ENCODE measurements at places on chromosomes 6 and 20. TPM values are rescaled to one million over a fixed set of nuclear protein-coding genes. Genes with fewer than 3 reads are reported as not detected.

DNA sequence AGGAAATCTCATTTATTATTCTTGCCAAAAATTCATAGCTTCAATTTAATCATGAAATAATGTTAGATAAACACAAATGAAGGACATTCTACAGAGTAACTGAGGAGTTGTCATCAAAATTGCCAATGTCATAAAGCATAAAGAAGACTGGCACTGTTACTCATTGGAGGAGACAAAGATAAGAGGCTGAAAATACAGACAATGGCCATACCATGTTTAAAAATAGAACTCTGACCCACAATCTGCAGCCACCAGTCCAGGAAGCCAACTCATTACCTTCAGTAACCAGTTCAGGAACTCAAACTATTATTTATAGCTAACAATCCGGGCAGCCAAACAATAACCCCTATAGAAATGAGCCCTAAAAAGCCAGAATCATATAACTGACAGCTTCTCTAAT, 795.6 kb downstream of the TENT5A start:
- DNase-seq = no peak

DNA sequence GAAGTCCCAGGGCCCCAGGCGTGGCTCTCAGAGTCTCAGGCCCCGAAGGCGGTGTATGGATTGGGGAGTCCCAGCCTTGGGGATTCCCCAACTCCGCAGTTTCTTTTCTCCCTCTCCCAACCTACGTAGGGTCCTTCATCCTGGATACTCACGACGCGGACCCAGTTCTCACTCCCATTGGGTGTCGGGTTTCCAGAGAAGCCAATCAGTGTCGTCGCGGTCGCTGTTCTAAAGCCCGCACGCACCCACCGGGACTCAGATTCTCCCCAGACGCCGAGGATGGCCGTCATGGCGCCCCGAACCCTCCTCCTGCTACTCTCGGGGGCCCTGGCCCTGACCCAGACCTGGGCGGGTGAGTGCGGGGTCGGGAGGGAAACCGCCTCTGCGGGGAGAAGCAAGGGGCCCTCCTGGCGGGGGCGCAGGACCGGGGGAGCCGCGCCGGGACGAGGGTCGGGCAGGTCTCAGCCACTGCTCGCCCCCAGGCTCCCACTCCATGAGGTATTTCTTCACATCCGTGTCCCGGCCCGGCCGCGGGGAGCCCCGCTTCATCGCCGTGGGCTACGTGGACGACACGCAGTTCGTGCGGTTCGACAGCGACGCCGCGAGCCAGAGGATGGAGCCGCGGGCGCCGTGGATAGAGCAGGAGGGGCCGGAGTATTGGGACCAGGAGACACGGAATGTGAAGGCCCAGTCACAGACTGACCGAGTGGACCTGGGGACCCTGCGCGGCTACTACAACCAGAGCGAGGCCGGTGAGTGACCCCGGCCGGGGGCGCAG, at the start of gene HLA-A:
Gene HLA-A (plus strand): TSS at position 258 of the 778 bp plus-strand sequence. CDS start 22 bp downstream, at position 280.
- peak; percentile 82 for DNase-seq

DNA sequence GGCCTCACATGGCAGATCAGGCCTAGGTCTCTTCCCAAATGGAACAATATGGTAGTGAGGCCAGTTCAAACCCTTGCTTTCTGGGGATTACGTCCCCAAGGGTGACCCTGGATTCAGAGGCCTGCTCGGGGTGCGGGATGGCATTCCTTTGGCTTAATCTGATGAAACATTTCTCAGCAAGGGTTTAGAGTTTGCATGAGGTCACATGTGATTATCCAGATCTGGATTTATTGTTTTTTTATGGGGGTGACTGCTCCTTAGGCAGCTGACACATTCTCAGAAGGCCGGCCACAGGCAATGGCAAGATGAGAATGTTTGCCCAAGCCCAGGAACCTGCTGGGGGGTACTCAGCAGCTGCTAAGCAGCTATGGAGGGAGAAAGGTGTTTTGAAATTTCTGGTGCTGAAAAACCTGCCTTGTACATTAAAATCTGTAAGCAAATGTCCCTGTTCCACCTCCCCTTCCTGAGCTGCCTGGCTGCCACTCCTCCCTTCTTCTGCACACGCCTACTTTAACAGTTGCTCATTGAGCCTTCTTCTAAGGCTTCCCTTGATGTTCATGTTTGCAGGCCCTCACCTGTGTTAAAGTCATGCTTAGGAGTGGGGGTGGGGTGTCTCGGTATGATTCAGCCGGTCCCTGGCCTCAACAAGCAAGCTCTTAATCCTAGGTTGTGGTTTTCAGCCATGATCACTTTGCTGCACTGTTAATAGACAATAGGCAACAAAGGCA, 37.9 kb upstream of the FUCA2 start:
- DNase-seq = no peak

DNA sequence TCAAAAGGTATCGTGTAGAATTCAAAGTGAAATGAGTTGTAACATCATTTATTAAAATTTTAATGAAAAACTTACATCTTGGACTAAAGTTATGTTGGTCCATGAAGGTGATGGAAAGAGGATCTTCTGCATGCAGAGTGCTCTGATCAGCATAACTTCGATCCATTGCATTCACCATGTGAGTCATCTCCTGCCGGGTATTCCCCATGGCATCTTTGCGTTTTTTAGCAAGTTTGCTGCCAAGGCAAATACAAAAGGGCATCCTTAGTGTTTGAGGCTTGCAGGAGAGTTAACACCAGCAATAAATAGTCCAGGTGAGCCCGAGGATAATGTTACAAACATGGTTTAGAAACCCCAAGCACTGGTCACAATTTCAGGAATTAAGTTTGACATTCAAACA, 104.2 kb upstream of the THEMIS start:
- no peak for DNase-seq

The DHX35 gene
- 15.2 TPM for polyA plus RNA-seq

The SLC32A1 gene
- 2.1 TPM for polyA plus RNA-seq

The SAPCD1 gene
- polyA plus RNA-seq = 7.4 TPM

The NRN1 gene
- polyA plus RNA-seq = 5.9 TPM
